Mesothelial cell of epicardium (in vitro differentiated cells): ENCODE measurements at places on chromosomes 1 and 21. TPM values are rescaled to one million over a fixed set of nuclear protein-coding genes. Genes with fewer than 3 reads are reported as not detected.

The HSPA6 gene
- total RNA-seq: 0.13 to 0.38 TPM (median 0.25 TPM) in 3 replicates

DNA sequence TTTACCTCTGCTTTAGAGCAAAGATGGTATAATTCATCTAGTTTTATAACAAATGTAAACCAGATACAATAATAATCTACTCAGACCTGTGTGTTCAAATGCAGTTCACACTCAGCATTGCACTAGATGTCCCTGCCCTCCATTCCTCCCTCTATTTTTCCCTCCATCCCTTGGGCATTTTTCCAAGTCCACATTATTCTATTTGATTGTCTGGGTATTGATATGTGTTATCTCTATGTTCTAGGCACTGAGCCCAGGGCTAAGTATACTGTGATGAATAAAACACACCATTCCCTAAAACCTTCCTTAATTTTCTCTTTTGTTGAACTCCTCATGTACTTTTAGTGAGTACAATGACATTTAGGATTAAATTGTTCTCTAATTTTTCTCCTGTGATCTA lies 66.2 kb upstream of the HMCN1 start:
- DNase-seq: no peak

GRCh38 chr1:161068306-161069234 lies 1.1 kb downstream of the ARHGAP30 start:
- no peak for DNase-seq

DNA sequence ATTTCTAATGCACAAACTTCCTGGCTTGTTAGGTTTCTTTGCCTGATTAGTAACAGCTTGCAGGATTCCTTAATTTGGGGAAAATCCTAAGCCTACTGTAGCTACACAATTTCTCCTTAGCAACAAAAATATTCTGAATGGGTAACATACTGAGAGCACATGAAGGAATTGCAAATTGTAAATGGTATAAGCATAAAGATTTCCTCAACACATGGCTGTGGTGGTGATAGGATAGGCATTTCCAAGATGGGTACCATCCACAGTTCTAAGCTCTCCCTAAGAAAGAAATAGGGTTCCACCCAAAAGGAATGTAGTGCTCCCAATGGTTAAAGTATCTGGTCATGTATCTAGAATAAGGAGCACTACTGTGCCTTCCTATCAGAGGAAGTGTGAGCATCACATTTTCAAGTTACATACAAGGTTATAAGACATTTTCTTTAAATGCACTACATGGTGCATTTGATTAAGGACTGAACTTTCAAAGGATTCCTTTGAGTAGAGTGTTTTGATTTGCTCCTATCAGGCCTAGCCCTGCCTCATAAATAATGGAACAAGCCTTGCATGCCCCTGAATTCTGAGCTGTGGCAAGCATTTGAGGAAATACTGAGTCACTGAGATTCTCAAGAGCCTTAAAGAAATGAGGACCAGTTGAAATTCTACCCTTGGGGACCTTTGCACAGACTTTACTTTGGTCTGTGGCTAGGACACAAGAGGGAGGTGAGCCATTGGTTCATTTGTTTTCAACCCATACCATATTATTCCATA lies 286.4 kb downstream of the PTBP2 start:
- DNase-seq: no peak

DNA sequence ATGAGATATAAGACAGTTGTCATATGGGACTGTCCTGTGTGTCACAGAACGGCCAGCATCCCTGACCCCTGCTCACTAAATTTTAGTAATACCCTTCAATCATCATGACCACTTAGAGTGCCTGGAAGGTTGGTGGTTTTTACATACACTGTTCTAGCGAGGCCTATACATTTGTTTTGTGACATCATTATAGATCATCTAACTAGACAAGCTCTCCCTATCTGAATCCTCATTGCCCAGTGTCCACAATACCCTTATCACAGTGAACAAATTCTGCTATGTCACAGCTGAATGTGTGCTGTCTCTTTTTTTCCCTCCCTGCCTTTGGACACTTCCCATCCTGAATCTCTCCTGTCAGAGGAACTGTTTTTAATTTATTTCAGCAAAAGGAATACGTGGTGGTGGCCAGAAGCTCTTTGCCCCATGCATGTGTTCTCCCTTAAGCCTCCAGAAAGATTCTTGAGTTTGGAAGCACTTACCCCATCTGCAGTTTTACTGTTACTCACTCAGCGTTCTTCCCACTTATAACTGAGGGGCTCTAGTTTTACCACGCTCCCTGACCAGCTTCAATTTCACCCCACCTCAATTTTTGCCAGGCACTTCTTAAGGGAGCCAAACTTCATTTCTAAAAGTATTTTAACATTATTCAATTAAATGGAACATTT lies 70.3 kb downstream of the OLFML2B start:
- no peak for DNase-seq
